ENCODE measurements at places on chromosomes 16 and 17. TPM values are rescaled to one million over a fixed set of nuclear protein-coding genes. Genes with fewer than 3 reads are reported as not detected.

Gene MPHOSPH6
- polyA plus RNA-seq = 56.6 TPM

Gene PPY
- 0.45 TPM for polyA plus RNA-seq

Gene CACNG5
- 3.2 TPM for polyA plus RNA-seq

Gene XYLT1
- 7.9 TPM for polyA plus RNA-seq

Gene ANKRD40CL
- polyA plus RNA-seq = 0.48 TPM

Gene RCVRN
- not detected for polyA plus RNA-seq

Gene SDR42E1
- polyA plus RNA-seq = 19.6 TPM

DNA sequence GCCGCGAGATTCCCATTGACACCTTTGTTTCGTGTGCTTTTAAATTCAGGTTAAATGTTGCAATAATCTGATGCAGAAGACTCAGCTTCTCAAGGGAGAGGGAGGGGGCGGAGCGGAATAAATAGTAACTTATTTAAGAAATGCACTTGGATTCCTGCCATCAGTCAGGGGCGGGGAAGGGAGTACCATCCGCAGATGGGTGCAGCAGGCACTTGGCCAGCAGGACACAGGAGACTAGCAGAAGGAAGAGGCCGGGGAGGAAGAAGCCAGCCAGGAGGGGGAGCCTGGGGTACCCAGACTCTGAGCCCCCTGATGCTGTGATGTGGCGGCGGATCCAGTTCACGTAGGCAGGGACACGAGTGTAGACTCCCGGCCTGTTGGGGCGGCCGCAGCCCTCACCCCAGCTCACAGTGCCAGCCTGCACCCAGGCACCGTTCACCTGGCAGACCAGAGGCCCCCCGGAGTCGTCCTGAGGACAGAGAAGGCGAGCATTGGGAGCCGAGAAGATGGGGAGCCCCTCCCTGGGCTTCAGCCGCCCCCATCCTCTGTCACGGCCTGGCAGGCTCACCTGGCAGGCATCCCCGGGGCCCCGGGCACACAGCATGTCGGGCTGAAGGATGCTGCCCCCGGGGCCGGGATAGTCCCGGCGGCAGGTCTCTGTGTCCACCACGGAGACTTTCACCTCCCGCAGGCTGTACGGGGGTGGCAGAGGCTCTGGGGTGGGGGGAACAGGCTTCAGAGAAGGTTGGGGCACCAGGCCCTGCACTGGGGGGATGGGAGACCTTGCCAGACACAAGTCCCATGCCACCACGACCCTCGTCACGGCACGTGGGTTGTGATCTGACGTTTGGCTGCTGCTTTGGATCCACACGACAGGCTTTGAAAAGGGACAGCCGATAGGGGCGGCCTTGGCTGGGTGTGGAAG is 3.2 kb downstream of the TPSG1 start:
- DNase-seq = no peak

DNA sequence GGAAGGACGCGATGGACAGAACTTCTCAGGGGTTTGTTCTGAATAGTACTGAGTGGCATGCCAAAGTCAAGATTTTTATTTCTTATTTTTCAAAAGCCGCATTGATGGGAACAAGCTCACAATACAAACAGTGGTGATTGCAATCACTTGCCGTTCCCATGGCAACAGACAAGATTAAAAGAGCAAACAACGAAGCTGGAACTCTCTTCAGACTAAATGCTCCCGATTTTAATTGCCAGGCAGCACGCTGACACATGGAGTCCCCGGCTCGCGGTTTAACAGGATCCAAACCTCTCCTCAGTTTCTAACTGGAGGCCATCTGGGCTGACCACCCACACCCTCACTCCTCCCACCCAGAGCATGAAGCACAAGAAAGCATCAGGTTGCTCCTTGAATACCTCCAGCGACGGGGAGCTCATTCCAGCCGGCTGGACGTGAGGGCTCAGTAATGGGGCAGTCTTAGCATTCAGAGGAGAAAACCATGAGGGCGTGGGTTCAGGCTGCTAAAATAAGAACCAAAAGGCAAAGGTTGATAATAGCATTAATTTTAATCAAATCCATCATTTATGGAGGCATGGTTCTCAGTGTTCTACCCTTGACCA is 41.5 kb downstream of the AIPL1 start:
- DNase-seq = no peak

- DNase-seq = no peak
These were observed 10.5 kb downstream of the TIMM22 start for GRCh38 chr17:1007310-1008007.

- no peak for DNase-seq
These were observed 8.3 kb downstream of the BAIAP3 start for GRCh38 chr16:1341495-1342420.

DNA sequence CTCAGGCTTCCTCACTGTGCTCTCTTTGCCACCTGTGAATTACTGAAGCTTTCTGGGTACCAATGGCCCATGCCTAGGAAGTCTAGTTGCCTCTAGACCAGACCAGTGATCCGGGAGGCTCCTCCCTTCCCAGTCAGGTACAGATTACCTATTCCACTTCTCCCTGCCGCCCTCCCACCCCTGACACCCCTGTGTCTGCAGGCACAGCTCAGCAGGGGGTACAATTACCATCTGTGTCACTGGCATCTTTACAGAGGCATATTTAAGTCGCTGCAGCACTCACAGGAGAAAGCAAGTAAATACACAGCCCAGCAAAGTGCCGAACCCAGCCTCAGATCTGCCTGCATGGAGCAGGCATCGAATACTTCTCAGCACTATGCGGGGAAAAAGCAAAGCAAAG is 5.3 kb upstream of the WSCD1 start:
- DNase-seq = no peak

- DNase-seq = no peak
These were observed 63.1 kb downstream of the SPAG9 start for GRCh38 chr17:51057534-51057933.

GRCh38 chr16:69691980-69692911 is 34.1 kb downstream of the NQO1 start:
- DNase-seq = no peak

GRCh38 chr16:12455287-12455798 is 348.3 kb downstream of the CPPED1 start:
- DNase-seq = peak; percentile 38

DNA sequence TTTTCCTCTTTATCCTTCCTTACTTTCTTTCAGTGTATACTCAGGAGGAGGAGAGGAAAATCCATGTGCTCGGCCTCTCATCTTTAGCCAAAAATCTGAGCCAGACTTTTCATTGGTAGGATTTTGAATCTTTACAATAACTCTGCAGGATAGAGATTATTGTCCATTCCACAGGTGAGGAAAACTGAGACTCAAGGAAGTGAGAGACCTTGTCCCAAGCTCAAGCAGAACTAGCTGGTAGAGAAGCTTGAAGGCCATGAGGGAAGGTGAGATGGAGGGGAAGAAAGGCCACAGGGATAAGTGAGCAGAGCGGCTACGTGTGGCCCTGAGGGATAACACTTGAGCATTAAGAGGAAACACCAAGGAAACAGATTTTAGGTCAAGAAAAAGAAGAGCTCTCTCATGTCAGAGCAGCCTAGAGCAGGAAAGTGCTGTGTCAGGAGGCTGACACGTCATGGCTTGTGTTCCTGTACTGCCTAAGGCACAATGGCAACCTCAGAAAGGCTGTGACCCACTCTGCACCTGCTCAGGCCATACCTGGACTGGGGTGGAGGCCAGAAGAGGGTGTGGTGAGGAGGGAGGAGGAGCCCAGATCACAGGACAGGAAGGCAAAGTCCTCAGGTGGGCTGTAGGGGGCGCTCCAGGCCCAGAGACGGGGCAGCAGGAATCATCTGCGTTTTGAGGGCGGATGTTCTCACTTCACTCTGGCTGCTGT is 11.9 kb downstream of the MT4 start:
- no peak for DNase-seq

DNA sequence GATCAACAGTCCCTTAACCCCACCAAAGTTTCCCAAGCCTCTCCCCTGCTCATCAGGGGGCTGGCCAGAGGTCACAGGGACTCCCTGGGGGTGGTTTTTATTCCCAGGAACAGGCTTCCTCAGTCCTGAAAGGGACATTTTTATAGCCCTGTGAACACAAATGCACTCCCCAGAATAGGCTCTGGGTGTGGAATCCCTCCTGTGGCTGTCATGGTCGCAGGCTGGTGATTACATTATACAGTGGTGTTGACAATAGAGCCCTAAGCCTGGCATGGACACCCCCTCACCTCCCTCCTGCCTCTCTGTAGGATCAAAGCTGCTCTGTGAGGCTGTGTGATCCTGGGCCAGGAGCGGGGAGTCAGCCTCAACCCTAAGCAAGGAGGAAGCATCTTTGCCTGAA is 1.4 kb upstream of the CA4 start:
- no peak for DNase-seq

GRCh38 chr17:65254166-65254565 is 117.0 kb downstream of the RGS9 start:
- no peak for DNase-seq

GRCh38 chr16:50224286-50224685 is 42.1 kb upstream of the ADCY7 start:
- no peak for DNase-seq

DNA sequence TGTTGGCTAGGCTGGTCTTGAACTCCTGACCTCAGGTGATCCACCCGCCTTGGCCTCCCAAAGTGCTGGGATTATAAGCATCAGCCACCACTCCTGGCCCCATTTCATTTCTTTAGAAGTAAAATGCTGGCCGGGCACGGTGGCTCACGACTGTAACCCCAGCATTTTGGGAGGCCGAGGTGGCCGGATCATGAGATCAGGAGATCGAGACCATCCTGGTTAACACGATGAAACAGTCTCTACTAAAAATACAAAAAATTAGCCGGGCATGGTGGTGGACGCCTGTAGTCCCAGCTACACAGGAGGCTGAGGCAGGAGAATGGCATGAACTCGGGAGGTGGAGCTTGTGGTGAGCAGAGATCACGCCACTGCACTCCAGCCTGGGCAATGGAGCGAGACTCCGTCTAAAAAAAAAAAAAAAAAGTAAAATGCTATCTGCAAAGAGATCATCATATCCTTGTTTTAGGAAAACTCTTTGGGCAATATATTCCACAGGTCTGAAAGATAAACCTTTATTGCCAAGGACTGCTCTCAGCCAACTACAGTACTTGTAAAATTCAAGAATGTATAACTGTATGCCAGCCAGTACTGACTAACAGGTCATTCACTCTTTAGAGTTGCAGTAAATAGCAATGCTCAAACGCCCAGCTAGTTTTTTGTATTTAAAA is 3.8 kb downstream of the GJC1 start:
- DNase-seq = no peak

GRCh38 chr16:6447021-6447790 is 885.4 kb upstream of the RBFOX1 start:
- DNase-seq = no peak

- no peak for DNase-seq
These were observed 1.7 kb downstream of the MAP3K3 start for GRCh38 chr17:63623786-63624530.

- no peak for DNase-seq
These were observed 37.7 kb downstream of the ASPA start for GRCh38 chr17:3513305-3514035.

DNA sequence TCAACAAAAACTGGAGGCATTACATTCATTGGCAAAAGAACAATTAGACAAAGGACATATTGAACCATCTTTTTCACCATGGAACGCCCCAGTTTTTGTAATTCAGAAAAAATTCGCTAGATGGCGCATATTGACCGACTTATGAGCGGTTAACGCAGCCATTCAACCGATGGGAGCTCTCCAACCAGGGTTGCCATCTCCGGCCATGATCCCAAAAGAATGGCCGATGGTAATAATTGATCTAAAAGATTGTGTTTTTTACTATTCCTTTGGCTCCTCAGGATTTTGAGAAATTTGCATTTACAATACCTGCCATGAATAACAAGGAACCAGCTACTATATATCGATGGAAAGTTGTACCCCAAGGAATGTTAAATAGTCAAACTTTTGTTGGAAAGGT is 21.4 kb downstream of the ALOX15B start:
- DNase-seq = peak; percentile 70

Data from left kidney (tissue), 8 donors.